ENCODE measurements at places on chromosomes 11 and 22.

GRCh38 chr22:20951932-20952380 is 15.1 kb upstream of the AIFM3 start:
- H3K4me1 ChIP-seq = peaks cover 29% of the 10 kb centered on the region
- H3K4me3 ChIP-seq = no peak overlapping the region

- H3K4me3 ChIP-seq = no peak overlapping the region
- peaks cover 35% of the 10 kb centered on the region for H3K4me1 ChIP-seq
- DNase-seq = no peak
- H3K27me3 ChIP-seq = no peaks in the 10 kb centered on the region
These were observed 21.6 kb downstream of the LRFN4 start for GRCh38 chr11:66878474-66878873.

- DNase-seq = no peak
- H3K27me3 ChIP-seq = no peaks in the 10 kb centered on the region
These were observed 21.5 kb downstream of the FBLN1 start for GRCh38 chr22:45524157-45524556.

DNA sequence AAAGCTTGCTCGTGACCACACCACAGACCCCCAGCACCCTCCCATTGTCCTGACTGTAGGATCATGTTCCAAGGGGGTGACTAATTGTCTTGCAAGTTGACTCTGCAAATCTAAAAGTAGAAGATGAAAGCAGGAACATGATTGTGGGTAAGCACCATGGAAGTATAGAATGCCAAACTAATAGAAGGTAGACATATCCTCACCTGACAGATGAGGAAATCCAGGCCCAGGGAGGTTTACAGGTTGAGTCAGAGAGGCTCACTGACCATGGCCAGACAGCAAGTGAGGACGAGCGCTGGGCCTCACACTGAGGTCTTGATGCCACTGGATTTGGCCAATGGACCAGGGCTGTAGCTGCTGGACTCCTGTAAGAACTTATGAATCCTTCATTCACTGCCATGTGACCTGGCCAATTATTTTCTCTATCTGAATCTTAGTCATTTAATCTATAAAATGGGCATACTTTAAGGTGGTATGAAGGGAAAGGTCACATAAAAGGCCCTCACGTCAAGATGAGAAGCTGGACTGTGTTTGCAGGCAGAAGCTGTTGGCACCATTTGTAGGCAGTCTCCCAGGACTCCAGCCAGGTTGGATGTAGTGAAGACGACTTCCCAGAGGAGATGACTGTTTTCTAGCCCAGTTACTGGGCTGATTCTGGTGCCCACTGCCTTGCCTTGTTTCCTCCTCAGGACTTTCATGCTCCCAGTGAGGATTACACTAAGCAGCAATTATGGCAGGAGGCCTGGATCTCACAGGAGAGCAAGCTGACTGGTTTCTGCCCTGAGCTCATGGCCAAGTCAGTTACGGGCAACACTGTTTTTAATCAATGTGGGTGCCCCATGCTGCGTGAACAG is 54.6 kb downstream of the GAB4 start:
- H3K36me3 ChIP-seq = no peaks in the 10 kb centered on the region
- H3K27ac ChIP-seq = no peak overlapping the region
- H3K27me3 ChIP-seq = no peaks in the 10 kb centered on the region
- no peak for DNase-seq

DNA sequence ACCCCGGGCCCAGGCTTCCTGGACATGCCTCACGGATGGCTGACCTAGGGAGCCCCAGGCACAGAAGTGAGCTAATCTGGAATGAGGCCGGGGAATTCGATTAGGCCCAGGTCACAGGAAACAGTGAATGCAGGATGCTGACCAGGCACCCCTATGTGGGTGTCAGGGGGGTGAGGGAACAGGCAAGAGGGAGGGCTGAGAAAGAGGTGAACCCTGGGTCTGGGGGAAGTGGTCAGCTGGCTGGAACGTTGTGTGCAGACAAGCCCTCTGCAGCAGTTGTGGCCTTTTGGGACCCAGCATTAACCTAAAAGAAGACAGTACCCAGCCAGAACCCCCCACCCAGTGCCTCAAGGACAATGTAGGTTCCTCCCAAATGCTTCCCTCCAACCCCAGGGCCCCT is 8.1 kb downstream of the SERHL2 start:
- H3K27me3 ChIP-seq = no peaks in the 10 kb centered on the region
- no peak overlapping the region for H3K4me3 ChIP-seq
- no peaks in the 10 kb centered on the region for H3K4me1 ChIP-seq
- H3K27ac ChIP-seq = no peak overlapping the region

All from HCT116 (cell line).